ENCODE measurements at places on chromosomes 7 and 10. TPM values are rescaled to one million over a fixed set of nuclear protein-coding genes. Genes with fewer than 3 reads are reported as not detected.
A peak's percentile ranks its signal among the peaks of the same experiment; 100 is the strongest.

Gene CDC14C
- total RNA-seq = not detected

Gene IGFBP1
- not detected for total RNA-seq

Gene TRIP6
- total RNA-seq = 4.3 TPM

Gene MRC1
- 0.08 TPM for total RNA-seq

GRCh38 chr7:28104041-28104541 lies 76.5 kb downstream of the JAZF1 start:
- no peaks in the 10 kb centered on the region for H3K4me1 ChIP-seq
- no peak overlapping the region for H3K4me3 ChIP-seq
- peaks cover 3% of the 10 kb centered on the region for H3K36me3 ChIP-seq
- DNase-seq = no peak

- H3K4me3 ChIP-seq = no peak overlapping the region
- no peaks in the 10 kb centered on the region for H3K27me3 ChIP-seq
These were observed 98.9 kb downstream of the CARD11 start for GRCh38 chr7:2944739-2945138.

DNA sequence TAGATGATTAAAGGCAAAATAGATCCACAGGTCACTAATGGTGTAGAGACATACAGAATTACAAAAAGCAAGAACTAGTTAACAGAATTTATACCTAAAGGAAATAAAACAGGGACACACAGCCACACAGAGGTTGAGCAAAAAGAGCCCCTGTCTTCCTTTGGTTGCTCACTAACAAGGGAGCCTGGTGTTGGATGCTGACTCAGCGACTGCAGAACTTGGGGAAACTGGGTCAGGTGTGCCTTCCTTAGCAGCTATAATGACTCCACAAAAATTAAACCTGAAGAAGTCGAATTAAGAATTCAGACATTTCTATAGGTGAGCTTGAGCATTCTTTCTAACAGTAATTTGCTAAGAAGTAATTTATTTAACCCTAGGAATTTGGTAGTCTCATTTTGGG lies 15.0 kb downstream of the POM121L12 start:
- no peak for DNase-seq
- no peaks in the 10 kb centered on the region for H3K36me3 ChIP-seq

GRCh38 chr7:140062118-140062527 lies 628 bp downstream of the PARP12 start:
- H3K36me3 ChIP-seq = peaks cover 7% of the 10 kb centered on the region
- peak; percentile 20 for DNase-seq
- H3K4me1 ChIP-seq = peaks cover 49% of the 10 kb centered on the region
- H3K27me3 ChIP-seq = no peaks in the 10 kb centered on the region
- H3K4me3 ChIP-seq = peak overlapping the region; percentile 71
- H3K27ac ChIP-seq = peak overlapping the region; percentile 70

DNA sequence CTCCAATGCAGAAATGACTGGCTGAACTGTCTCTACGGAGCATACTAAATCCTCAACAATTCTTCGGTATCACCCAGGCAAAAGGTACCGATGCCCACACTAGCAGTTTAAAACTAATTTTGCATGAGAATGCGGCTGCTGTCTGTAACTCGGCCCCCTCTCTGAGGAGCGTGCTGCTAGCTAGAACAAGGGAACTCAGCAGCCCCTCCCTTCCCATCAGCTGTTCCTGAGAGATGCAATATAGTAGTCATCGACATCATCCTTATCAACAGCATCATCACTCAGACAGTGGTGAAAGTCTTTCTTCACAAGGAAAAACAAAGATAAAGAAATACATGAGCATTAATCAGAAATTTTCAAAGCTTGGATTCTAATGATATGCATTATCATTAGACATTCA lies 189.1 kb upstream of the FRMD4A start:
- H3K4me3 ChIP-seq = no peak overlapping the region
- no peak overlapping the region for H3K27ac ChIP-seq
- DNase-seq = no peak
- H3K27me3 ChIP-seq = no peaks in the 10 kb centered on the region
- H3K4me1 ChIP-seq = peaks cover 7% of the 10 kb centered on the region

DNA sequence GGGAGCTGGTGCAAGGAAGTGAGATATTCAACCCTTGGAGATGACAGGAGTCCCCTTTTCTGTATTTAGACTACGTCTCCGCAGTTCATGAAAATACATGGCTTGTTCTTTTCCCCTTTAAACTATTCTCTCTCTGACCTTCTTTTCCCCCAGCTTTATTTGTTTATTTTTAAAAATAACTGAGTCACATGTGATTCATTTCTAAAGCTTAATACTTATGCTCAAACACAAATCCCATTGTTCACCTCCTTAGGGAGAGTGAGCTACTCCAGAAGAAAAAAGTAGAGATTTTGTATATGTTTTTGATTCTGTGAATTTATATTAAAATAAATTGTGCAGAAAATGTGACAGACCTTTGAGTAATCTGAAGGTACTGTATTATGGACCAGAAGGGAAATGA lies 35.9 kb upstream of the FZD1 start:
- H3K4me3 ChIP-seq = no peak overlapping the region
- no peaks in the 10 kb centered on the region for H3K27me3 ChIP-seq
- no peaks in the 10 kb centered on the region for H3K4me1 ChIP-seq
- no peak overlapping the region for H3K27ac ChIP-seq
- DNase-seq = no peak
- H3K36me3 ChIP-seq = no peaks in the 10 kb centered on the region

GRCh38 chr10:7605565-7606295 lies 61.0 kb downstream of the ITIH5 start:
- H3K27ac ChIP-seq = no peak overlapping the region
- no peak overlapping the region for H3K4me3 ChIP-seq
- no peaks in the 10 kb centered on the region for H3K4me1 ChIP-seq

GRCh38 chr10:29569795-29570194 lies 65.0 kb downstream of the SVIL start:
- H3K27ac ChIP-seq = no peak overlapping the region
- no peaks in the 10 kb centered on the region for H3K36me3 ChIP-seq
- no peak for DNase-seq
- H3K4me3 ChIP-seq = no peak overlapping the region
- H3K4me1 ChIP-seq = no peaks in the 10 kb centered on the region

- H3K4me1 ChIP-seq = no peaks in the 10 kb centered on the region
- H3K27ac ChIP-seq = no peak overlapping the region
- no peaks in the 10 kb centered on the region for H3K36me3 ChIP-seq
- H3K27me3 ChIP-seq = no peaks in the 10 kb centered on the region
- no peak for DNase-seq
These were observed 19.1 kb upstream of the VWDE start for GRCh38 chr7:12422554-12423320.

DNA sequence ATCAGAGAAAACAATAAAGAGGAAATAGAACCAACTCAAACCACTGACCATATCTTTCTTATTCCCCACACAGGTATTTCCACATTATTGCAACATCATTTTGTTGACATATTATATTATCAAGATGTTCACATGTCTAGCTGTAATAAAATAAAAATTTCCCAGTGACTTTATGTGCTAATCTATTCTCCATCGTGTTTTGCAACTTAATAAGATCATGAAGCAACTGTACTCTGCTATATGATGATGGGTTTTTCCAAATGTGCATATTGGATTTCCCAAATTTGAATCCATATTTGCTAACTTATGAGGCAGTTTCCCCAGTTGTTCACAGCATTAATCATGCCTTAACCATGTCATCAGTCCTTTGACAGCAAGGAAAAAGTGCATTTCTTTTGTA lies 127.8 kb downstream of the ITGB8 start:
- H3K4me1 ChIP-seq = no peaks in the 10 kb centered on the region
- H3K4me3 ChIP-seq = no peak overlapping the region
- H3K27me3 ChIP-seq = no peaks in the 10 kb centered on the region
- H3K27ac ChIP-seq = no peak overlapping the region
- DNase-seq = peak; percentile 27
